ENCODE measurements at places on chromosomes 2 and 18.
A peak's percentile ranks its signal among the peaks of the same experiment; 100 is the strongest.

- peak; percentile 67 for DNase-seq
Observed at GRCh38 chr18:65753520-65753919, 2.7 kb downstream of the CDH7 start.

DNA sequence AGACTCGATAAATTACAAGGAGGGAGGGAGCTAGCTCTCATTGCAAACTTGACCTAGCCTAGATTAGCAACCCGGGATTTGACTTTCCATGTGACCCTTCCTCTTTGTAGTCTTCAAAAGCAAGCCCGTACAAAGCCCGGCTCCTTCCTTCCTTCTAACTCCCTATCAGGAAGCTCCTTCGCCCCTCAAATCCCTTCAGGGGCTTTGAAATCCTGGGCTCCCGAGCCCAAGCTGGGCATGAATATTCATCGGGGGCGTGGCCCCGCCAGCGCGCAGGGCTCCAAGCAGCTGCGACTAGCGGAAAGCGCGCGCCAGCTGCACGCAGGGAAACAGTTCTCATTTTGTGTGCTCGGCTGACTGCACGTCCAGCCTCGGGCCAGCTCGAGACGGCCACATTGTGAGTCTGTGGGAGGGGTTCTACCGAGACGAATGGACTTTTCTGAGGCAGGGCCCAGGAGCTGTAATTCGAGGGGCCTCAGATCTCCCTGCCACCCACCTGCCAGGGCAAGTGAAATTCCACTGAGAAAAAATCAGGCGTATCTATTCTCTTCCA is 84.0 kb upstream of the PELI1 start:
- DNase-seq, result peak; percentile 91

DNA sequence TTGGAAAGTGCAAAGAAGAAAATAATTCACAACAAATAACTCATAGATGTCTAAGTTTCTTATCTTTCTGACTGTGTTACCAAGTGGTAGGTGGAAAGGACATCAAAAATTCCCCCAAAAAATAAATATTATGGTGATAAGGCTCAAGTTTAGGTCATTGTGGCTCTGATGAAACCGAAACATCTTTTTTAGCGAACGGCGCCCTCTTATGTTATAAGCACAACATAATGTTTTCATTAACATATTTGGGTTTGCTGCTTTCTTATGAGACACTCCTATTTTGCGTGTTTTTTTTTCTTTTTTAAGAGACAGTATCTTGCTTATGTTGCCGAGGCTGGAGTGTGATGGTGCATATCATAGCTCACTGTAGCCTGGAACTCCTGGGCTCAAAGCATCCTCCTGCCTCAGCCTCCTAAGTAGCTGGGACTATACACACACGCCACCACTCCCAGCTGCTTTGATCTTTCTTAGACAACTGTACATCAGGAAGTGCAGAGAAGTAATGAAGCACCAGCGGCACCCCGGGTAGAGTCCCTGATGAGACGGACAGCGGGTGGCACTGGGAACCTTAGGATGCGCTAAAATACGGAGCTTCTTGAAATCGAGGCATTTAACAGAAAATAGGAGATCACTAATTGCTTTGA is 38.5 kb upstream of the SLC35G4 start:
- peak; percentile 62 for DNase-seq

DNA sequence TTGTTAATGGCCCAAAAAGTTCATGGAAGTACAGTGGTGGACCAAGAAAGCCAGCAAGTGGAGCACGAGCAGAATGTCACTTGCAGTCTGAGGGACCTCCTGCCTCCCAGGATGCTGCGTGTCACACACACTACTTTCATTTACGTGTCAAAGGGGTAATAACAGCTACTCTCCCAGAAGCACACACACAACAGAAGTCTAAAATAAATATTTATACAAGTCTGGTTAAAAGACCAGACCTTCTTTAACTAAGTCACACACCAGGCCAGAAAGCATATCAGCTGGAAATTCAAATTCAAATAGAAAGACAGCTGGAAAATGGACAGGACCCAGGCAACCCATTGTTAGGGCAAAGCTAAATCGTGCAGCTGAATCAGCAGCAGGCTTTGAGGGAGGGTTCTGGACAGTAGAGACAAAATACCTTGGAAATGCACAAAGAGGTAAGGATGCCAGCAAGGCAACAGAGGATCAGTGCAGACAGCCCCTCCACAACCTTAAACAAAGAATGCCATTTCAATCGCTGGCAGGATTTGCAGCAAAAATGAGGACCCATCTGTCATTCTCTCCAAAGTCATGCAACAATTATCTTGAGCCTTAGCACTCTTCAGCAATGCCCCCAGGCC is 160.5 kb downstream of the TMEM163 start:
- no peak for DNase-seq

- no peak for DNase-seq
Observed at GRCh38 chr18:28078849-28079248, 98.1 kb downstream of the CDH2 start.

DNA sequence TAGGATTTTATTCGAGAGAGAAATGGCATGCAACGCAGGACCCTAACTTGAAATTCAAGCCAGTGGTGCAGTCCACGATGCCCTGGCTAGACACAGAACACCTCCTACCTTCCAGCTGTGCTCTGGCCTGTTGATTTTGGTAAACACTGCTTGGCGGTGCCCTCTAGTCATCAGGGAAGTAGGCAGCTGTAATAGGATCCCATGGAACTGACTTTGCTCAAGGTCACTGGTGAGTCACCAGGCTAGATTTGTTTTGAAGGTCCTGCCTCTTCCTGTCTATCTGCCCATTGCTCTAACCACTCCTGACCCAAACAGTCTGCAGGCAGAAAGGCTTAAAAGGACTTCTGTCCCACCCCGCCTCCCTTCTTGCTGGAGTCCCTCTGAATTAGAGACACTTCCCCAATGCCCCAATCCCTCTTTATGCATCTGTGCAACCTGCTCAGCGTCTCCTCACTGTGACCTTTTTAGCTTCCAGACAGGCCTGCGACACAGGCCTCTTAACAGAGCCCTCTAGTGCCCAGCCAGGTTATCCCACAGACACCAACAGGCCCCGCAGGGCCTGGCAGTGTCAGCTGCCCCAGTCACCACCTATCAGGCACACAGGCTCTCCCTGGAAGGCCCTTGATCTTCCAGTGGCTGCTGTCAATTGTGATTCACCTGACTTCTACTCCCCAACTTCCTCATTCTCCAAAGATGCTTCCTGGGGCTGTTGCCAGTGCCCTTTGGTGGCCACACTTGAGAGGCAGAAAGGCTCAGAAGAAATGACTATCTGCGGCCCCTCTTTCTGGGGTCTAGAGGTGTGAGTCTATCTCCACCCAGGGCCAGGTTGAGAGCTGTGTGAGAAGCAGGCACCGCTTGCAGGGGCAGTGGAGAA is 5.2 kb downstream of the TMEM127 start:
- peak; percentile 80 for DNase-seq

GRCh38 chr2:195563857-195564512 is 93.0 kb upstream of the SLC39A10 start:
- peak; percentile 46 for DNase-seq

DNA sequence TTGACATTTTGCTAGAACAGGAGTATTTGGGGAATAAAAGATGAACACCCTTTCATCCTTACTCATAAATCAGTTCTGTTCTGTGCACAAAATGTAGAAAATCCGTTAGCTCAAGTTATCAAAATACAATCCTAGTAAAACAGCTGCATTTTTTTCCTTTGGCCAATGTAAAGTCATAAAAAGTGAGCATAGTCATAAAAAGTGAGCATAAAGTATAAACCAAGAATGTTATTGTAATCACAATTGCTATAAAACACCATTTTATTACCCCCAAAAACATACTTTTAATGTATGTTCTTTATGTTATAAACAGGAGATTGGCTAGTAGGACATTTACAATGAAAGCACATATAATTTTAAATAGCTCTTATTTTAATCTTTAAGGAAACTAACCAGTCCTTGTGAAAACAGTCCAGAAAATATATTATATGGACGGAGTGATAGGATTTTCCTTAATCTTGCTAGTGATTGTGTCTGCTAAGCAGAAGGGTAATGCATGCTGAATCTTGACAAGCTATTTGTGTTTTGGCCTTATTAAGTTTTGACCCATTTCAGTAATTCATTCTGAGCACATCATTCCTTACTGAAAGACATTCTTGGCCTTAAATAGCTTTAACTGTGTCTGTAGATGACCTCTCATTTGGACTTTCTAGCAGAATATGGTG is 891.8 kb downstream of the DSC3 start:
- DNase-seq, result no peak

DNA sequence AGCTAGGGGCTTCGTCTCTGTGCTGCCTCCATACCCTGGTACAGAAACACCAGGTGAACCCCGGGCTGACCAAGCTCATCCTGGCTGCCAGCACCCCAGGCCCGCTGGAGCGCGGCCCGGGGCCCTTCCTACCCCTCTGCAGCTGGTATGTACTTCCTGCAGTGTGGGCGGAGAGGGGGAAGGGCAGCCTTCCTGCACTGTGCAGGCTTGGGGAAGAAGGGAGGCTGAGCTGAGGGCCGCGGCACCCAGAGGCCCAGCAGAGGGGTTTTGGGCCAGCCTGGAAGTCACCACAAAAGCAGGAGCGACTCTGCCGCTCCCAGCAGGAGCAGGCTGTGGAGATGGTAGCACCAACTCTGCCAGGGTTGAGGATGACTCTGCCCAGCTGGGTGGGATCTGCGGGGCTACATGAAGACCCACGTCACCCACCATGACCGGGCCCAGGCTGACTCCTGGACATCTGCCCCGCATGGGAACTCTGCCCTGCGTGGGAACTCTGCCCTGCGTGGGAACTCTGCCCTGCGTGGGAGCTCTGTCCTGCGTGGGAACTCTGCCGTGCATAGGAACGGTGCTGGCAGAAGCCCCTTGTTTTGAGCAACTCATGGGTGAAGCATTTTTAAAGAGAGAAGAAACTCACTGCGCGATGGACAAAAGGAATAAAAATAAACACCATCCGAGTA is 273.3 kb downstream of the NDUFA10 start:
- no peak for DNase-seq

- DNase-seq, result no peak
Observed at GRCh38 chr2:226631671-226632070, 167.9 kb downstream of the IRS1 start.

DNA sequence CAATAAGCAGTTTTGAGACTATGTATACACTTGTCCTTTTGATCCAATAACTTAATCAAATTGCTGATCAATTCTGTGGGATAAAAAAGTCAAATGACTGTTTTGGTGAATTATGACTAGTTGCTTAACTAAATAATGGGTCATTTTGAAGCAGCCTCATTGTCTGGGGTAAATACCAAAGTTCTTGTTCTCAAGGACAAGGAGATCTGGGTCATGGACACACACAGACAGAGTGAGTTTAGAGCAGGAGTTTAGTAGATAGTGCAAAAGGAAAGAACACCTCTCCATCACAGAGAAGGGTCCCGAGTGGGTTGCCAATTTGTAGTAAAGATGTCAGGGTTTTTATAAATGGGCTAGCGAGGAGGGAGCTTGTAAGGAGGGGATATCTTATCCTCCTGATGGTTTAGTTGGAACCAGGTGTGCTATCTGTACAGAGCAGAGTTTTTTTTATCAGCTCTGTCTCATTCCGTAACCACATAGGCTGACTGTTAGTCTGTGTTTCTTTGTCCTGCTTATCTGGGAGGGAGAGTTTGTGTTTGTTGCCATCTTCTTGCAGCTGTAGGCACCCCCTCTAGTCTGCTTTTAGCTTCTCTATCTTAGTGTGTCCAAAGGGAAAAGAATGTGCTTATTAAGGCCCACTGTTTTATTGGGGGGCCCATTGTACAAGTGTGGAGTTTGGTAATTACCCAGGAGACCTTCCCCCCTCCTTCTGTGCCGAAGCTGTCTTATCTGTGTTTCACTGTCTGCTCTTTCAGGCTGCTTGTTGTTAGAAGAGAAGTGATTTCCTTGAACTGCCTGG is 48.7 kb upstream of the C1GALT1C1L start:
- DNase-seq, result no peak

- no peak for DNase-seq
Observed at GRCh38 chr18:62710417-62710816, 4.9 kb upstream of the PHLPP1 start.

- DNase-seq, result no peak
Observed at GRCh38 chr2:66441581-66442320, 6.8 kb downstream of the MEIS1 start.

DNA sequence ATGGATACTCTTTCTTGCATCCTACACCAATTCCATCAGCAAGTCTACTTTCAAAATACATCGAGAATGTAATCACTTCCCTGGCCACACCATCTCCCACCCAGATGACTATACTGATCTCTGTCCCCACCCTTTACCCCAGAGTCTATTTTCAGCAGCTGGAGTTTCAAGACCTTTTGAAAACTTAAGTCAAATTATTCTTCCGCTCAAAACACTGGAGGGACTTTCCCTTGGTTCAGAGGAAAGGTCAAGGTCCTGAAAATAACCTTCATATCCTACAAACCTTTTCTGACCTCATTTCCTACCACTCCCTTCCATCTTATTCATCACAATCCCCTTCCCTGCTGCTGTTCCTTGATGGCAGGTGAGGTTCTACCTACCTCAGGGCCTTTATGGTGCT is 58.8 kb upstream of the LYPD6 start:
- DNase-seq, result no peak

DNA sequence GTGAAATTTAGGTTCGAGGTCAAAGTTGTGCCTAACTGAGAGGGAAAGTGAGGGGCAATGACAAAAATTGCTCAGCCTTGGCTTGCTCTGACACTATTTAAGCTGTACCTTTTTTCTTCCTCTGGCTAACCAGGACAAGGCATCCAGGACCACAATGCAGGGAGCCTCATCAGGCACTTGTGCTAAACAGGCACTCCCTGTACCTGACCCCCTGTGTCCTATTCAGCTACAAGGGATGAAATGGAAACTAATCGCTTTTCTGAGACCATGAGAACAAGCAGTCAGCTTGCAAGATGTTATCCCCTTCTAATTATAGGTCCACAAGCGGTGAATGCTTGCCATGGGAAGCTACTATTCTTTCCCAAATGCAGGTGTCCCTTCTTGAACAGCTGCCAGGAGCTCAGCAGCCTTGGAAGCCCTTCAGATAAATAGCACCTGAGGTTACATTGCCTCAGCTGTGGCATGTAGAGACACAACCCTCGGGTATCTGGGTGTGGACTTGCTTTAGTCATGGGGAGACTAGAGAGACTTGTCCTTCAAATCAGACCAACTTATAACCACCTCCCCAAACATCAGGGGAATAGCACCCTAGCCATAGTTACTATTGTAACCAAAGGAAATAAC is 19.1 kb upstream of the ITGA6 start:
- no peak for DNase-seq

DNA sequence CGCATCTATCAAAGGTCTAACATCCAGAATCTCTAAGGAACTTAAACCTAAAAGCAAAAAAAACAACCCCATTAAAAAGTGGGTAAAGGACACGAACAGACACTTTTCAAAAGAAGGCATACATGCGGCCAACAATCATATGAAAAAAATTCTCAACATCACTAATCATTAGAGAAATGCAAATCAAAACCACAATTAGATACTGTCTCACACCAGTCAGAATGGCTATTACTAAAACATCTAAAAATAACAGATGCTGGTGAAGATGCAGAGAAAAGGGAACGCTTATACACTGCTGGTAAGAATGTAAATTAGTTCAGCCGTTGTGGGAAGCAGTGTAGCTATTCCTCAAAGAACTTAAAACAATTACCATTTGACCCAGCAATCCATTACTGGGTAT is 38.0 kb downstream of the PPP3R1 start:
- peak; percentile 87 for DNase-seq

Data from Karpas-422 (cell line).